ENCODE measurements at places on chromosomes 3 and 15.

- H3K36me3 ChIP-seq: no peaks in the 10 kb centered on the region
- H3K27ac ChIP-seq: no peak overlapping the region
- H3K27me3 ChIP-seq: no peaks in the 10 kb centered on the region
- no peak overlapping the region for H3K4me3 ChIP-seq
These were observed 746.3 kb downstream of the ZPLD1 start for GRCh38 chr3:103181160-103181559.

DNA sequence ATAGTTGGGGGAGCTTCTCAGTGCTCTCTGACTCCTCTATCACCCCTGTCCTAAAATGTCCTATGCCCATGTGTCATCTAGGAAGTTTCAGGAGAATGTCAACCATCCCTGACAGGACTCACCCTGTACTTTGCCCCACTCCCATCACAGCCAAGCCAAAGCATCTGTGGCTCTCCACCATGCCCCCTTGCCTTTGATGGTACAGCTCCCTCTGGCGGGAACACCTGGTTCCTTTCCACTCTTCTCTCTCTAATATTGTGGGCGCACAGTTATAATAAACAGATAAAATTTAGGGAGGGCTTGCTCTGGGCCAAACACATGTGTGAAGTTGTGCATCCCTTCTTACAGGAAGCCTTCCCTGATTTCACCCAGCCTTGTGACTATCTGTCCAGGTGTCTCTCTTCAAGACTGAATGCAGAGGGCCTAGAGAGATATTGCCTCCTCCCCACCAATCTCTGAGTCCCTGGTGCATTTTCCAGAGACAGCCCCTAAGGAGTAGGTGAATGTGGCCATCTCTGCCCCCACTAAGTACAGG lies 62.8 kb downstream of the ISG20 start:
- no peaks in the 10 kb centered on the region for H3K36me3 ChIP-seq
- H3K4me3 ChIP-seq: no peak overlapping the region
- H3K27ac ChIP-seq: no peak overlapping the region
- no peaks in the 10 kb centered on the region for H3K4me1 ChIP-seq
- H3K27me3 ChIP-seq: peaks cover 7% of the 10 kb centered on the region
- DNase-seq: no peak

DNA sequence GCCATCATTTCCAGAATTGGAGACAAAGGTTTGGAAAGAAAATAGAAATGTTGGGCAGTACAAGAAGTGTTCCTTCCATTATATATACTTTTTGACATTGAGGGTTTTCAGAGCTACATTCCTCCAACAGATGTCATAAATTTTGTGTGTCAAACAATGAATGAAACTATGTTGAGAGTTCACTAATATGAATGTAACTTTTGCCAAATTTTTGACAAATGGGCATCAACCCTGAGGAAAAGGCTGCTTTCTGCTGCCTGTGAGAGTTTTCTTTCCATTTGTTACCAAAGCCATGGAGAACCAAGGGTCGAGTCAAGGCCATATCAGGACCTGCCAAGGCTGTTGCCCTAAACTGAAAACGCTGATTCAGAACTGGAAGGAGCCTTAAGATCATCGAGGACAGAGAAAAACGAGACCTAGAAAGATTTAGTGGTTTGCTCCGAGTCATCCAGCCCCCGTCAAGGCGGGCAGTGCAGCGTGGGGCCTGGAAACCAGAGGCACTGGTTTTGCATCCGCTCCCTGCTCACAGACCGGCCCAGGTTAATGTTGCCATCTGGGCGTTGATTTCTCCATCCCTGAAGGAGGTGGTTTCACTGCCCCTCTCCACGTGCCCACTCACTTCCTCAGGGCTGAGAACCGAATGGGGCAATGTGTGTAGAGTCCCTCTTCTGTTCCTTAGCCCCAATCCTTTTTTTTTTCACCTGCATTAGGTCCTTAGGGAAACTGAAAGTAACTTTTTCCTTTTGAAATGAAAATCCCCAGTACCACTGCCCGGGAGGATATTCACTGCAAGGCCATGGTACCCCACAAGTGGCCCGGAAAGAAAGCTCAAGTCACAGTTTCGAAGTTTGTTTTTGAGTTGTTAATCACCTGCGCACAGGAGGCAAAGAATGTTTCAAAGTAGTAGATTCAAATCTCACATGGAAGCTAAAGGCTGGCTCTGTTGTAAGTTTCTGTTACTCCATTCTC lies 32.8 kb downstream of the TPM1 start:
- no peak overlapping the region for H3K4me3 ChIP-seq
- peaks cover 5% of the 10 kb centered on the region for H3K36me3 ChIP-seq
- no peak for DNase-seq

GRCh38 chr3:56294286-56294685 lies 174.0 kb downstream of the ERC2 start:
- no peaks in the 10 kb centered on the region for H3K36me3 ChIP-seq
- no peak for DNase-seq
- H3K4me3 ChIP-seq: no peak overlapping the region
- H3K27ac ChIP-seq: no peak overlapping the region

DNA sequence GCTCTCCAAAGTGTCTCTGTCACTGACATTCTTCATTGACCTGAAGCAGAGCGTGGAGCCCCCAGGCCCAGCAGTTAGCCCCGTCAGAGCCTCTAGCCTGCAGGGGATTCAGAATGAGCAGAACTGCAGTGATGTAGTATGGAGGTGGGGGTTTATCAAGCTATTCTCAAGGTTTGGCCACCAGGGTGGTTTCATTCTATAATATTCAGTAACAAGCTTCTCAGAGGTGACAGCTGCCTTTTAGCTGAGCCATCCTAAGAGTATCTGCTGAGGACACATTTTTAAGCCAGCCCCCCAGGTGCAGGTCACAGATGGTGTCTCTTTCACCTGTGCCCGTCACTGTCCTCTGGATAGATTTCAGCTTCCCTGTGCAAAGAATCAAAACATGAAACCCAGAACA lies 31.9 kb downstream of the CMTM7 start:
- H3K4me3 ChIP-seq: no peak overlapping the region
- DNase-seq: no peak
- no peaks in the 10 kb centered on the region for H3K27me3 ChIP-seq
- H3K27ac ChIP-seq: no peak overlapping the region

- no peak overlapping the region for H3K4me3 ChIP-seq
- no peak overlapping the region for H3K27ac ChIP-seq
- no peaks in the 10 kb centered on the region for H3K4me1 ChIP-seq
- H3K27me3 ChIP-seq: no peaks in the 10 kb centered on the region
- no peaks in the 10 kb centered on the region for H3K36me3 ChIP-seq
These were observed 30.2 kb downstream of the ABI3BP start for GRCh38 chr3:100963041-100963440.

GRCh38 chr3:33886015-33886414 lies 87.6 kb downstream of the PDCD6IP start:
- no peak overlapping the region for H3K27ac ChIP-seq
- no peaks in the 10 kb centered on the region for H3K36me3 ChIP-seq
- H3K4me3 ChIP-seq: no peak overlapping the region
- no peak for DNase-seq
- no peaks in the 10 kb centered on the region for H3K4me1 ChIP-seq

Data from iPS DF 6.9 (cell line).